ENCODE measurements at places on chromosomes 6 and 20.

DNA sequence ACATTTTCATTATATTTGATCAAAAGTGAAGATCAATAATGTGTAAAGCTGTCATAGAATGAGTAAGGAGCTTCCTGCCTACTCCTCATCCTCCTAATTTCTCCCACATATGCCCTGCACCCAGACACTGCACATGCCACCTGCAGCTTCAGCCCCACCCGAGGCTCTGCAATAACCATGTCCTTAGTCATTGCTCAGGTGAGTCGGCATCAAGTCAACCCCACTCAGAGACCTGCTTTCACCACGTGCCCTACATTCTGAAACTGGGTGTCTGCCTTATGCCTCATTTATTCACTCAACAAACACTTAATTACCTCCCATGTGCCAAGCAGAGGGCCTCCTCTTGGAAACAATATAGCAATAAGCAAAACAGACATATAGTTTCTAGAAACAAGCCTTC lies 15.4 kb upstream of the TNFAIP3 start:
- peak; percentile 16 for DNase-seq

- DNase-seq, result no peak
Measured at GRCh38 chr20:445514-446336, 16.6 kb downstream of the TBC1D20 start.

DNA sequence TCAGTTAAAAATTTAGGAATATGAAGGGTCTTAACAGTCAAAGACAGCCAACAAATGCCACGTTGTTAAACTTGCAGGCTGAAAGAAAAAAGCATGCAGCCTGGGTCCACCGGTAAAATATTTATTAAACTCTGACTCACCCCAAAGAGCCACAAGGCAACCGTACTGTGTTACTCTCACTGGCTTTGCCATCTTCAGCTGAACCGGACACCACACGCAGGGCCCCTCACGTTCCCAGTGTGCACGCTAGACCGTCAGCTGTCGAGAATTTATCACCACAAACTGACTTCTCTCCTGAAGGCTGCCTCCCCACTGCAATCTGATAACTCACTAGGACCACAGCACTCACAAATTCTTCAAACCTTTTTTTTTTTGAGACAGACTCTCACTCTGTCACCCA lies 30.7 kb downstream of the HUS1B start:
- DNase-seq, result no peak

DNA sequence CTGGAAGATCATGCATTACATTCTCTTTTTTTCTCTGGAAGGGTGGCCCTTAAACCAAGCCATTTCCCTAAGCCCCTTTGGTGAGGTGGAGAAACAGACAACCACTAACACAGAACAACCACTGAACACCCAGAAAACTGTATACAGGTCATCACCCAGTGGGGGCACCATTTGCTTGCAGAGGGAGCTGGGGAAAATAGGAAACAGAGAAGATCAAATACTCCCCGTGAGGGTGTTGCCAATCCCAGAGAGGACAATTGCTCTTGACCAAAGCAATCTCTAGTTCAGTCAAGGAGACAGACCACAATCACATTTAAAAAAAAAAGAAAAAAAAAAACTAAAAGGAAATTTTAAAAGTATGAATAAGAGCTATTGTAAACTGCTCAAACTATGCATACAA lies 865 bp upstream of the DAAM2 start:
- no peak for DNase-seq

GRCh38 chr6:43809417-43810305 lies 39.6 kb downstream of the VEGFA start:
- no peak for DNase-seq

DNA sequence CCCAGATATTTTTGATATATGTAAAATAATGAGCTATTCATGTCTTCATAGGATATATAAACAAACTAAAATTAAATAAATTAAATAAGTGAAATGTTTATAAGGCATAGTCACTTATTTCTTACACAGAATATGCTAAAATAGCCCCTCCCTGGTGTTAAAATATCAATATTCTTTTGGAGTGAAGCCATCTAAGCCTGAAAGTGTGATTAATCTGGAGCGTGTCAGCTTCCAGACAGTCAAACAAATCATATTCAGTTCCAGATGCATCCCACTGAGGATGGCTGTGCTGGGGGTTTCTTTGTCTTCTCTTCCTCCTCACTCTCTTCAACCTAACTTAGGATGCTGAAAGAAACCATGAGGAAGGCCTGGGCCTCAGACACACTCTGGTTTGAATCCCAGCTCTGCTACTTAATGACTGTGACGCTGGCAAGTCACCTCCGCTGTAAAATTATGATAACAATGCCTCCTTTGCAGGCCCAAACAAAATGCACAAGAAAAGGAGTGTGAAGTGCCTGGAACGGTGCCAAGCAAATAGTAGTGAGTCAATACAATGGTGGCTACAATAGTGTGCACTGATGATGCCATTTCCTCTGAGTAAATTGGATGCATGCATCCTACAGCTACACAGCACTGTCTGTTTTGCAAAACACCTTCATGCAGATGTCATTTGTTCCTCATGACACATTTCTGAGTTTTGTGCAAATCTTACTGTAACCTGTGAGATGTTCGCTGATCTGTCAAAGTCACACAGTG lies 161.4 kb downstream of the FOXC1 start:
- DNase-seq, result peak; percentile 28

- no peak for DNase-seq
Measured at GRCh38 chr20:2213401-2213800, 82.4 kb upstream of the TGM3 start.

- no peak for DNase-seq
Measured at GRCh38 chr6:52551483-52552277, 25.2 kb downstream of the TRAM2 start.

GRCh38 chr20:48132834-48133233 lies 347.6 kb upstream of the SULF2 start:
- DNase-seq, result no peak

DNA sequence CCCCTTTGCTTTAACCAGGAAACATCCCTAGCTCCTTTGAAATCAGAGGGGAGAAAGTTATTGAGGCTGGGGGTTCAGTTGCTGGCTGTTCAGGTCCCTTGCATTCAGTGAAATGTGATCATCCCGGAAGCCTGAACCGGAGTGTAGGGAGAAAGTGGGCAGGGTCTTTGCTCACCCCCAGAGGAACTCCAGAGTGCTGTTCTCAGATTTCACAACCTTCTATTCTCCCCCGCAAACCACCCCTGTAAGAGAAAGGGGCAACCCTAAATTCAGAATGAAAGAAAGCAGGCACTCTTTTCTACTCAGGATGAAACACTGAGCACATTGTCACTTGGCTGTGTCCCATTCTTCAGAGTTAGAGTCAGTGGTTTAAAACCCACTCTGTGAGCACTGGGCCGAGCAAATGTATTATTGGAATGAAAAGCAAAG lies 139.8 kb downstream of the KHDC1L start:
- DNase-seq, result no peak

- no peak for DNase-seq
Measured at GRCh38 chr20:15835811-15836210, 737.4 kb downstream of the KIF16B start.

DNA sequence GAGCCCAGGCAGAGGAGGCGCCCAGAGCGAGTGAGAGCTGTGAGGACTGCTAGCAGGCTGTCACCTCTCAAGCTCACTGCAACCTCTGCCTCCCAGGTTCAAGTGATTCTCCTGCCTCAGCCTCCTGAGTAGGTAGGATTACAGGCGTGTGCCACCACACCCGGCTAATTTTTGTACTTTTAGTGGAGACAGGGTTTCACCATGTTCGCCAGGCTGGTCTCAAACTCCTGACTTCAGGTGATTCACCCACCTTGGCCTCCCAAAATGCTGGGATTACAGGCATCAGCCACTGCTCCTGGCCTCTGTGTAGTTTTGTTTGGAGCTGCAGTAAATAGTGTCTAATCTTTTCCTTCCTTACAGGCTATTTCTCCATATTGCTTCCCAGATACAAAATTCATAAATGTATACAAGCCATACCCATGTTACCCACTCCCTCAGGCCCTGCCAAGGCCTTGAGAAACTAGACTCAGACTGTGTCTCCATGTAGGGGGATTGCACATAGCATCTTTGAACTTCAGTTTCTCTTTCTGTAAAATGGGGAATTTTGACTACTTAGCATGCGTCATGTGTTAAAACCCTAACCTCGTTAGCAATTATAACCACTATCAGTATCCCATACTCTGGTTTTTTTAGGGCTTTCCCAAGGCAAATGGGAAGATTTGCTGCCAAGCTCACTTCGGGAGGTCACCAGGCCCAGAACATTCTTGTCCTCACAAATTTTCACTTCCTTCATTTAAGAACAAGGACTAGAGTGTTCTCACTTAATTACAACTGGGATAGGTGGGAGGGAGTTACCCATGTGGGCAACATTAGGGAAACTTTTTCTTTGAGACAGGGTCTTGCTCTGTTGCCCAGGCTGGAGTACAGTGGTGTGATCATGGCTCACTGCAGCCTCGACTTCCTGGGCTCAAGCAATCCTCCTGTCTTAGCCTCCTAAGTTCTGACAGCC lies 67.3 kb upstream of the DDR1 start:
- DNase-seq, result no peak

DNA sequence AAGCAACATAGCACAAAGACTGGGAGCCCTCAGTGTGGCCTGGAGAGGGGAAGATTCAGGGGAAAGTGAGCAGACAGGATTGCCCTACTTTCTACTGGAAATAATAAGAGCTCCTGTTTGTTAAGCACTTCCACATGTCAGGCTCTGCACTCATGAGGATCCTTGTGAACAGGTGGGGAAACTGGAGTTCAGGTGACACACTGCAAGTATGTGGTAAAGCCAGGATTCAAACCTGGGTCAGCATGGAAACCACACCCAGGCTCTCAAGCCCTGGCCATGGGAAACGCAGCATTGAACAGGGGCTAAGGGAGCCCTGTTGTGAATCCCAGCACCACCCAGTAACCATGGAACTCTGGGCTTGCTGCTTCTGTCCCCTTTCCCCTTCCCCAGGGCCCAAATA lies 42.8 kb upstream of the ID1 start:
- DNase-seq, result no peak

GRCh38 chr20:48931527-48932374 lies 10.2 kb downstream of the ARFGEF2 start:
- DNase-seq, result no peak

DNA sequence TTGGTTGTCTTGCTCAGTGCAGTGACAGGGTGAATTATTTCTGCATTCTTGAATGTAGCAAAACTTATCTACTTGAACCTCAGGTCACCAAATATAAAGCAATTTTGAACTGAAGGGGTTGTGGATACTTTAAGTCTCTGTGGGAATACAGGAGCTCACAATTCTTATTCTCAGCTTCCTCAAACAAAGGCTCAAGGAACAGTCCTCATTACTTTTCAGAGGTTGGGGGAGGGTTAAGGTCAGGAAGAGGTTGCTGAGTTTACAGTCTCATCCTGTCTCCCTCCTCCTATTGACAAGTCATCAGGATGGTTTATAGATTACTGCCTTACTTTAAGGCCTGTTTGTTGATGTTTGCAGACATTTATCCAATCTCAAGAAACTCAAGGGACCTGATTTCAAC lies 143.6 kb upstream of the SPACA1 start:
- no peak for DNase-seq

GRCh38 chr6:3912361-3913076 lies 63.3 kb downstream of the FAM50B start:
- DNase-seq, result no peak

DNA sequence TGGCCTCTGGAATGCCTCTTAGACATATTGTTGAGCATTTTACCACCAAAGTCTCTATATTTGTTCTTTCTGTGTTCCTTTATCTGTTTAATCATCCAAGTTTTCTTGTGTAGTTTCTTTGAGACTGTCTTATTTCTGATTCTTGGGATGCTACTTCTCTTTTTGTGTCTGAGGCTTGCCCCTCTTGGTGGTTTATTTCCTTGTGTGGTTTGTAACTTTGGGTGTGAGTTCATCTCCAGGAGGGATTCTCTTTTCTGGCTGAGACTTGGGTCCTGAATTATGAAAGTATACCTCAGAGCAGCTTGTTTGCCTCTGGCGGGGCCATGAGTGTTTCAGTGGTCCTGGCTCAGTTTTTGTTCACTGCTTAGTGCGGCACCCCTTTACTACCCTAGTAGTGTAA lies 33.9 kb downstream of the PPARD start:
- DNase-seq, result no peak

DNA sequence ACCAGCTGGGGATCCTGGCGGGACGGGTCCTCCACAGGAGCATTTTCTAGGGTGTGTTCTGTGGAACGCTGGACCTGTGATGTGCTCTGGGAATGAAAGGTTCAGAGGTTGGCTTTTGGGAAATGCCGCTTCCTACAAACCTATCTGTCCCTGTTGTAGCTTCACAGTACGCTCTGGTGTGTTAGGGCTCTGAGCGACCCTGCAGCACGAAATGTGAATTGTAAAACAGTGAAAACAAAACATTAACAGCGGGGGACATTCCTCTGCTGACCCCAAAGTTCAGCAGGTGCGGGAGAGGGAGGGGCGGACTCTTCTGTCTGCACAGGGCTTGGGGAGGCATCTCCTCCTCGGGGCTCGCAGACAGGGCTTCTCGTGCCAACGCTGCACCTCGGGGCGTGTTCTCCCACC lies 155.9 kb downstream of the NRN1 start:
- DNase-seq, result no peak

DNA sequence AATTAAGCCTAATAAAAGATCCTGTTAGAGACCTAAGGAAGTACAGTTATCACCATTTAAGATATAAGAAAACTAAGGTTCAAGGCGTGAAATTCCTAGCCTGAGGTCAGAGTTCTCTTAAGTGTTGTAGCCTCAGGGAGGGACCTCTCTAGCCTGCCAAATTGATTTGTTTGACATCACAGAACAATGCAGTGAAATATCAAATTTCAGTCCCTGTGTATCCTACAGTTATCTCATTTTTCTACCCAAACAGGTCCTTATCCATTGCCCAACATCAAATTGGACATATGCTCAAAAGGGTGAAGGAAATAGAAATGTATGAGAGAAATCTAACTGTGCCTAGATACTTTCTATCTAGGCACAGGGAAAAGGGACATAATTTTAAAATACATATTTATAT lies 63.0 kb downstream of the NCOA7 start:
- DNase-seq, result no peak

- DNase-seq, result no peak
Measured at GRCh38 chr20:17613328-17614175, 43.7 kb downstream of the DSTN start.

DNA sequence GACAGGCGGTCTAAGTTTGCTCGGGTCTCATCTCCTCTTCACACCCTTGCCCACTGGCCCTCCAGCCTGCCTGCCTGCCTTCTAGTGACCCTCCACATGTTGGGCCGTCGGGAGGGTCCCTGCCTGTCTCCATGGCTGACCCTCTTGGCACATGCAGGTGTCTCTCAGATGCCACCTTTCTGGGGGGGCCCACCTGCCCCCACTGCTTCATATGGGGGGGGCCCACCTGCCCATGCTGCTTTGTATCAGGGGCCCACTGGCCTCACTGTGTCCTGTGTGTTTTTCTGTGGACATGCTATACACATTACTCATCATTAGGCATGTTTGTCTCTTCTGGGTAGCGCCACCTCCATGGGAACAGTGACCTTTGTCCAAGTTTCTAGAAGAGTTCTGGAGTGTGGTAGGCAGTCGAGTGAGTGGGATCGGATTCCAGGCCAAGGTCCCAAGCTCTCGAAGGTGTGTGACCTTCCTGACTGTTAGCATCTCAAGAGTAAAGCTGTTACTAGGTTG lies 40.4 kb upstream of the KIF25 start:
- DNase-seq, result no peak
